ENCODE measurements at places on chromosomes 16 and 17.
A peak's percentile ranks its signal among the peaks of the same experiment; 100 is the strongest.

GRCh38 chr17:64296246-64296645 lies 33.2 kb upstream of the TEX2 start:
- no peak for DNase-seq

- DNase-seq: no peak
Observed at GRCh38 chr17:64441772-64442540, 7.0 kb upstream of the MILR1 start.

DNA sequence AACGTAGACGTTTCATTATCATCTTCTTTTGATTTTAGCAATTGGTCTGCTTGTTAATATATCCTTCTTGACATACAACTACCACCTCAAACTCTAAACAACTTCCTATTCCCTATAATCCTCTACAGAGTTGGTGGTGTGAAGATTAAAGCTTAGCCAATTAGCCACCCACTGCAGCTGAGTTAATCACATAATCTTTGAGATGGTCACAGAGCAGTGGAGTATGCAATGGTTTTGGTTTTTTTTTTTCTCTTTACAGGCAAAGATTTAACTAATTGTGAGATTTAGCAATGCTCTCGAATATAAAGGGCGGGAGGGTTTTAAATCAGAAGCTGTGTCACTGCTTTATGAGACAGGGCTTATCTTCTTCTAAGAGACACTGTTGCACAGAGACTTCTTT lies 37.0 kb downstream of the STX8 start:
- no peak for DNase-seq

GRCh38 chr17:596763-597644 lies 117.6 kb downstream of the VPS53 start:
- no peak for DNase-seq

GRCh38 chr16:12314653-12315185 lies 338.2 kb downstream of the SNX29 start:
- no peak for DNase-seq

GRCh38 chr17:83062818-83063671 lies 16.4 kb upstream of the METRNL start:
- peak; percentile 25 for DNase-seq

GRCh38 chr17:60110586-60110985 lies 31.9 kb upstream of the HEATR6 start:
- DNase-seq: no peak

- DNase-seq: no peak
Observed at GRCh38 chr17:44907729-44908470, 7.4 kb downstream of the GFAP start.

DNA sequence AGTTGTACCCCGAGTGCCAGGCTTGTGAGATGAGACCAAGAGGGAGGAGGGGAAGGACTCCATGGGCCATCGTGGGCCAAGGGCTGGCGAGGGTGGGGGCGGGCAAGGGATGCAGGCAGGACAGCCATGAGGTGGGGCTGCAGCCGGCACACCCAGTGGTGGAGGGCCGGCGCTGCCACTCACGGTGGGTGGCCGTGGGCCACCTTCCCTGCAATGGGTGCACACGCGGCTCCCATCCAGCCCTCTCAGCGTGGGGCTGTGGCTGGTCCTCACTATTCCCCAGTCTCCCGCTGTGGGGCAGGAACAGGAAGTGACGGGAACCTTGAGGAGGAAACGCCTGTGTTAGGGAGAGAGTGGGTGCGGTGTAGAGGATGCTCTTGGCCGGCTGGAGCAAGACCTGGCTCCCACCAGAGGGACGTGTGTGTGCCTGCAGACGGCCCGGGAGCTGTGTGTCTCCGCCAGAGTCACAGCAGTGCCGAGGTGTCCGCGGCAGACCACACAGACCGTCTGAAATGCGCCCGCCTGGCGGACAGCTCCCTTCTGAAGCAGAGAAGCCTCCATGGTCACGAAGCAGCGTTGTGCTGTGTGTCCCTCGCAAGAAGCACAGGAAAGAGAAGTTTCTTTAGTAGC lies 23.6 kb downstream of the CIBAR2 start:
- DNase-seq: no peak

DNA sequence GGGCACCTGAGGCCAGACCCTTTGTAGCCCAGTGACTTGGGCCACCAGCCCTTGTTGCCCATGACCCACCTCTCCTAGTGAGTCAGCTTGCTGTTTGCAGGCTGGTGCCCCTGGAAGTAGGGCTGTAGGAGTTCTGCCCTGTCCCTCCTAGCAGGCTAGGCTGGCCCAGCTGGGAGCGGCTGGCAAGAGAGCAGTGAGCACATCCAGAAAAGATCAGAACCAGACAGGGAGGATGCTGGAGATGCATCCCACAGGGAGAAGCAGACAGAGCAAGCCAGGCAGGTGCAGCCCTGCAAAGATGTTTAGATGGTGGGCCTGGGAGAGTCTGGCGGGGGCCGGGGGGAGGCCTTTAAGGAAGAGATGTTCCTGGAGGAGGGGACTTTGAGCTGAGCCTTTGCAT lies 2.4 kb downstream of the SLC5A10 start:
- no peak for DNase-seq

DNA sequence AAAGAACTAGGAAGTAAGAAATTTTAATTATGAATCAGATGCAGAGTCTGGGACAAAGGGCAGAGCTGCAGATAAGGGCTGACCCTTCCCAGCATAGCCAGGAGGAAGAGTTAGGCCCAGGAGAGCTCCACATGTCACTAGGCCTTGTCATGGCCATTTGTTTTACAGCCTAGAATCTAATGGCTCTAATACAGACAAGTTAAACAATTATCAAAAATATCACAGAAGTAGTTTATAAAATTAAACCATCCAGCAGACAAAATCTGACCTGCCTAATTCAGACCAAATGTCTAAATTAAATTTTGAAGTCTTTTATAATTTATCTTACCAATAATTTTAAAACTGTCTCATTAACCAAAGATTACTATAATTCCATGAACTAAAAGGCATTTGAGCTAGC lies 1369.5 kb downstream of the CDH11 start:
- no peak for DNase-seq

GRCh38 chr17:80762076-80762475 lies 217.4 kb downstream of the RPTOR start:
- DNase-seq: no peak

DNA sequence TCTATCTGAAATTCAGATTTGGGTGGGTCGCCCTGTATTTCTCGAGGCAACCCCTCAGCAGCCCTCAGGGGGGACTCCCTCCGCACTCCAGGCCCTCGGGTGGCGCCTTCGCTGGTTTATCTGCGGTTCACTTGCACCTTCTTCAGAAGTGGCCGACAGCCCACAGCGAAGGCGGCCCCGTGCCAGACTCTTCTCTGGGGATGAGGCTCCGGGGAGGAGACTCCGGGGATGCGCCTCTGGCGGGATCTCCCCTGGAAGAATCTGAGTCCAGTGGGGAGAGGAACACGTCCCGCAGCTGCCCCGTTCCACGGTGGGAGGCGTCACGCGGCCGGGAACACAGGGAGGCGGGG lies 63.9 kb upstream of the DNAJA2 start:
- DNase-seq: no peak

GRCh38 chr17:69188064-69188463 lies 40.6 kb downstream of the ABCA10 start:
- DNase-seq: no peak

- DNase-seq: no peak
Observed at GRCh38 chr17:58324409-58325288, 3.9 kb downstream of the TSPOAP1 start.

DNA sequence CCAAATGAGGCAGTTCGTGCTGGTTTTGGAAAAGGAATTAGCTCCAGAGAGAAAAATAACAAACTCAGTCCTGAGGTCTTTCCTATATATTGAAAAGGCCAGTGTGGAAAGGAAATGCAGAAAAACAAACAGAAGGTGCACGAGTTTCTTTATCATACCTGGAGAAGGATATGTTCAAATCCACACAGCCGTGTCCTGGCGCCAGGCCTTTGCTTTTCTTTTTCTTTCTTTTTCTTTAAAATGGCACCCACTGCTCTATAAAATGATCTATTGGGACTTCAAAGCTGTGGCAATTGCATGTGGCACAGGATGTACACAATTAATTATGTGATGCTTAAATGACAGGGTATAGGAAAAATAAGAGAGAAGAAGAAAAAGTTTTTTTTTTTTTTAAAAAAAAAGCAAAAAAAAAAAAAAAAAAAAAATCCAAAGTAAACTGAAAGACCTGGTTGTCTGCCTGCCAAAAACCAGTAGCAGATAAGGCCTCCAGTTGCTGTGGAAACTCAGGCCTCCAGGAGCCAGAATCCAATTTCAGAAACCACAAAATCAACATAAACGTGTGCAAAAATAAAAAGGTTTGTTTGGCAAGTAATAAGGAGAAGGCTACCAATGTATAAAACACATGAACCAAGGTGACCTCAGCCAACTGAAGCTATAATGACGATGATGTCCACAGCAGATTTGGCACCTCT lies 957.6 kb upstream of the SOX9 start:
- no peak for DNase-seq

DNA sequence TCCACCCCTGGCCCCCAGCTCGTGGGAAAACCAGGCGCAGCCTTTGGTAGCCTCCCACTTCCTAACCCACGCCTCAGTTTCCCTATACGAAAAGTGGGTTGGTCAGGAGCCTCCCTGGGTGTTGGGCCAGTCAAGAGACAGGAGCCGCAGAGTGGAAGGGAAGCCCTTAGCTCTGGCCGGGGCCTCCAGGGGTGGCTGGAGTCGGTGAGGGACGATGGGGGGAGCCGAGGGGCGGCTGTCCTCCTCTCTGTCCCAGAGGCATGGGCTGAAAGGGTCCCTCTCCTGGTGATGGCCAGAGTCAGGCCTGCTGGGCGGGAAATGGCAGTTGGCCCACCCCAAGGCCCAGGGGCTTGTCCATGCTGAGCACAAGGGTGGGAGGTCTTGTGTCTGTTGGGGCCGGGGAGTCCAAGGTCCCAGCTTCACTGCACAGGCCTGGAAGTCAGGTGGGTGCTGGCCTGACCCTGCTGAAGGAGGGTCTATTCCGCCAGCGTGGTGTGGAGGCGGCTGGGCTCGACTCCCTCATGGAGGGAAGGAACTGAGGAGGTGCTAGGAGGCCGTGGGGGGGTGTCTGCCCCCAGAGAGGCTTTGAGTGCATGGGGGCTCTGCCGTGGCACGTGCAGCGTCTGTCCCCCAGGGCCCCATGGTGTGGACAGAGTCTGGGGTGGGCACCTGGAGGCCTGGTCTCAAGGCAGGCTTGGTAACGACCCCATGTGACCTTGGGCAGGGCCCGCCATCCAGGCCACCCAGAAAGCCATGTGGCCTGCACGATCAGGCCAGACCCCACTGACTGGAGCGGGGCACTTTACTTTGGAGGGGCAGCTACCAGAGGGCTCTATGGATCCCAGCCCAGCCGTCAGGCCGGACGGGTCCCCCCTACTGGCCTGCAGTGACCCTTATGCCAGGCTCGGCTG lies 1.1 kb downstream of the SLC16A3 start:
- no peak for DNase-seq

DNA sequence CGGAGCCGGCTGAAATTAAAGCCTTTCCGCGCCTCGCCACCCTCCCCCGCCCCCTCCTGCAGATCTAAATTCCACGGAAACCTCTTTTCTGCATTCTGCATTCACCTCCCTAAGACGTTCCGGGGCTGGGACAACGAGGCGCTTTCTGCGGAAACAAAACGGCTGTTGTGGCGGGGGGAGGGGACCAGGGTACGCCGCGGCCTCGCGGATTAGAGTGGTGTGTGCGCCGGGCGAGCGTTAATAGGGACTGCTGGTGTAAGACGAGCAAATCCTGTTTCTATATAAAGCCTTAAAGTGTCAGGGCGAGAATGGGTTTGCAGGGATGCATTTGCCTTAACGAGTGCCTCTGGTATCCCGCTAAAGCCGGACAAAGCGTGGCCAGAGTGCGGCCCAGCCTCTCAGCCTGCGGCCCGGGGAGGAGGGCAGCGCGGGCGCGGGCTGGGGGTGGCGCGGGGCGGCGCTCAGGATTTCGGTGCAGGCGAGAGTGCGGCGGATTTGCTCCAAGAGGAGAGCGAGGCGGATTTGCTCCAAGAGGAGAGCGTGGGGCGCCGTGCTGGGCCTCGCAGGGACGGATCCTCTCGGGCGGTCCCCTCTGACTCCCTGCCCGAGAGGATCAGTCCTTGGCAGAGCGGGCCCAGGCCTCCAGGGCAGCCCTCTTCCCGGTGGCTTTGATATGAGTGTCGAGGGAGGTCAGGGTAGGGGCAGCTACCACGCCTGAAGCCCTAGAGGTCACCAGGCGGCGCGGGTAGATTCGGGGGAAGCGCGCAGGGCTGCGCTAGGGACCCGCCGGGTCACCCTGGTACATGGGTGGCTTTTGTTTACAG lies 5.1 kb downstream of the BAHCC1 start:
- no peak for DNase-seq

DNA sequence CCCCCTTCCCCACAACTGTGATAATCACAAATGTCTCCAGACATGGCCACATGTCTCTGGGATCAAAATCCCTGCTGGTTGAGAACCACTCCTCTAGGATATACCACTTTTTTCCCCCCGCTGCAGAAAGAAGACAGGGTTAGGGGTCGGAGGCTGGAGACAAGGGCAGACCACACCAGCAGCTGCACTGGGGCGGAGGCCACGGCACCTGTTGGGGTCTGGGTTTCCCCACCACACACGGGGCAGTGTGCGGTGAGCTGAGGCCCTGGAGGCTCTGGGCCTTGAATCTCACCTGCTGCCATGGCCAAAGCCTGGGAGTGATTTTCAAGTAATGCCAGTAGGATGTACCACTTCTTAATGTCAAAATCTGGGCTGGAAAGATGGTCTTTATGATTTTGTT lies 320.5 kb downstream of the SNX29 start:
- DNase-seq: no peak

GRCh38 chr17:22704674-22705073 lies 1012.4 kb downstream of the KCNJ18 start:
- DNase-seq: no peak

- DNase-seq: no peak
Observed at GRCh38 chr17:16003841-16004240, 4.2 kb downstream of the TTC19 start.

DNA sequence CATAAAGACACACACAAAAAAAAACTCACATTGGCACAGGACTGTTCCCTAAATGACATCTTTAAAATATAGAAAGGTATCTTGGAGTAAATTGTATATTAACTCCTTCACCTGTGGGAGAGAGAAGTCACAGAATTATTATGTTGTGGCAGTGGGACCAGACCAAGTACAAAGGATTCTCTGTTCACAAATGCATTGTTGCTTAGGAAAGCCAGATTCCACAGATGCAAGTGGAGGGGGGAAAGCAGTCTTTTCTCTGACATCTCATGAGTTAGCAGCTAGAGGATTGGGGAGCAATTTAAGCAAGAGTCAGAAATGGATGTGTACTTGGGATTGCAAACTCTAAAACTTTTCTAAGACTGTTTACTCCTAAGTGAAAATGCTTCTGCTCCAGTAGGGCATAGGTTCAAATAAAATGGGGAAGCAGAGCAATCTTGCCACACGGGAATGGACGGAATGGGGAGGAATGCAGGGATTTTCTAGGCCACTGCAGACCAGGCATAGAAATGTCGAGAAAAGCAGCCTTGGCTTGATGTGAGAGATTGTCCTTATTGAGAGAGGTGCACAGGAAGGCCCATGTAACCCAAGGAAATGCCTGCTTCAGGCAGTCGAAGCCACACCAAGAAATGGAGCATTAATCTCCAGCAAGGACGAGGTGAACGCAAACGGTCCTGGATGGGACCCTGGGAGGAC lies 4.1 kb upstream of the PMP22 start:
- no peak for DNase-seq

All from activated CD4-positive, CD25-positive, alpha-beta regulatory T cell treated with anti-CD3 and anti-CD28 coated beads, Interleukin-2, amount 50 U/mL, for 72 hours (primary cell).